Effector CD8-positive, alpha-beta T cell (primary cell): ENCODE measurements at places on chromosomes 11 and 22.

- DNase-seq, result no peak
Measured at GRCh38 chr11:100397401-100397800, 289.7 kb upstream of the ARHGAP42 start.

DNA sequence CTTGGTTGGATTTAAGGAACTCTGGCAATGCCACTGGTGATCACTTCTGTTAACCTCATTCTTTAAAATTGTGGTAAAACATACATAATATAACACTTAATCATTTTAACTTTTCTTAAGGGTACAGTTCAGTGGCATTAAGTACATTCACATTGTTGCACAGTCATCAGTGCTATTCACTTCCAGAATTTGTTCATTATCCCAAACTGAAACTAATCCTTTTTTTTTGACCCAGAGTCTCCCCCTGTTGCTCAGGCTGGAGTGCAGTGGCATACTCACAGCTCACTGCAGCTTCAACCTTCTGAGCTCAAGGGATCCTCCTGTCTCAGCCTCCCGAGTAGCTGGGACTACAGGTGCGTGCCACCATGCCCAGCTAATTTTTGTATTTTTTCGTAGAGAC is 10.6 kb downstream of the ELF5 start:
- DNase-seq, result no peak

DNA sequence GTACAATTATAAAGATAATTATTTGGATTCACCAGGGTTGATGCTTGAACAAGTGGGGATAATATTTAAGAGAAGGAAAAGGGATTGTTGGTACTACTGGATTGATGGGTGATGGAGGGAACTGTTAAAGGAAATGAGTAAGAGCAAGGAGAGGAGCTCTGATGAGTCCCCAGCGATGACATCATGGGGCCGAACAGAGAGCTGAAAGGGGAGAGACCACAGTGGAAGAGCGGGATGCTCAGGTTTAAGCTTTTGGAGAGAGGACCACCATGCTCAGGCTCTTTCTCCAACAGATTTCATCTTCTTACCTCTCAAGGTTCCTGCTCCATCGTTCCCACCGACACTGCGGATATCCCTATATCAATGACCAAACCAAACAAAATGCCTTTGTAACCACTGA is 568.7 kb downstream of the ETS1 start:
- DNase-seq, result no peak

DNA sequence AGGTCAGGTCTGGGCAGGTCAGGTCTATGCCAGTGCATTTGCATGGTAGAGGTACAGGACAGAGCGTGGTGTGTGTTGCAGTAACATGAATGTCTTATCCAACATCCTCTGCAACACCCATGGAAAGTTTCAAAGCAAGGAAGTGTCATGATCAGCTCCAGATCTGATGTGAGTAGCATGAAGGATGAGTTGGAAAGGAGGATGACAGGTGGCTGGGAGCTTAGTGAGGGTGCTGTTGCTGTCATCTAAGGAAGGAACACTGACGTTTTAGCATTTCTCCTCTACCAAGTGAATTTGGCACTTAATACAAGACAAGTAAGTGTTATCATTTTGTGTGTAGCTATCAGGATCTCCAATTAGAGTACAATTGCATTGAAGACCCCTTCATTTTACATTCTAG is 65.1 kb downstream of the GRK3 start:
- no peak for DNase-seq

DNA sequence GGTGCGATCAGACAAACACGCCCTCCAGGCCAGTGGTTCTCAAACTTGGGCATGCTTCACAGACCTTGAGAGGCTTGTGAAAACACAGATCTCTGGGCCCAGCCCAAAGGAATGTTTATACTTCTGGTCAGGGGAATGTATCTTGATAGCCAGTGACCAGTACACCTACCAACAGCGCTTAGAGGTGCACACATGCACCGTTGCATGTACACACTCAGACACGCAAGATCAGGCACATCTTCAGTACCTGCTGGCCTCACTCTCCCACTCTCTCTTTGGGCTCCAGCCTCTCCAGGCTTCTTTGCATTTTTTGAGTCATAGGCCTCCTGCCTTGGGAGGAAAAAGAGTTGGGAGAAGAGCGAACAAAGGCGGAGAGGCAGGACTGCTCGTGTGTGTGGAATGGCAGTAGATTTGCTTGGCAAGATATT is 11.7 kb upstream of the FXYD6 start:
- no peak for DNase-seq

DNA sequence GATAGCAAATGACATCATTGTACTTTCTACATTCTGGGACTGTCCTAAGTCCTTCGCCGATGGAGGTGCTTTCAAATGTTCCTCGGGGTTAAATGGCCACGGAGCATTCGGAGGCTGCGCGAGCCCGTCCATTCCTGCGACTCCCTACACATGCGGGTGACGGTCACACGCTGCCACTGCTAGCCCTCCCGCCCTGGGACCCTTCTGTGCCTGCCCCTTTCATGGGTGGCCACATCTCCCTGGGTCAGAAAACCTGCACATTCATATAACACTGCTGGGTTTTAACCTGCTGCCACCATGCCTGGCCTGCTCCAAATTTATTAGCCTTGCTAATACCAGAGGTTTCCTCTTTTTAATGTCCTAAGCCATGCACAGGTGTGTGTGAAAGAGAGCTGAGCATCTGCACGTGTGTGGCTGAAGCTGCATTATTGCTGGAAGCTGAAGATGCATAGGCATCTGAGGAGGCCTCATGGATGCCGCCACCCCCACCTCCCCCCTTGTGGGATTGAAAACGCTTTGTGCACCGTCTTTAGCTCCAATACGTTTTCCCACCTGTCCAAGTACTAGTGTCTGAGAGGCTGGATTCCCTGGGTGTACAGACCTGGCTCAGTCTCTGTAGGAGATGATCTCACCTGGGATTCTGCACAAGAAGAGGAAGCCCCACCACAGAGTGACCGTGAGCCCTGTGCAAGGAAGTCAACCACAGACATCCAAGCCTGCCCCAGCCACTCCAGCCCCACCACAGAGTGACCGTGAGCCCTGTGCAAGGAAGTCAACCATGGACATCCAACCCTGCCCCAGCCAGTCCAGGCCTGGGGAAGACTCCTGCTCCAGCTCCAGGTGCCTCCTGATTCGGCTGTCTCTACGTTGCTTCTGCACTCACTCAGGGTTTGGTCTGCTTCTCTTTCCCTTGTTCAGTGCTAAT is 626.4 kb downstream of the BRD1 start:
- no peak for DNase-seq

GRCh38 chr11:57484141-57484710 is 23.9 kb downstream of the RTN4RL2 start:
- no peak for DNase-seq

DNA sequence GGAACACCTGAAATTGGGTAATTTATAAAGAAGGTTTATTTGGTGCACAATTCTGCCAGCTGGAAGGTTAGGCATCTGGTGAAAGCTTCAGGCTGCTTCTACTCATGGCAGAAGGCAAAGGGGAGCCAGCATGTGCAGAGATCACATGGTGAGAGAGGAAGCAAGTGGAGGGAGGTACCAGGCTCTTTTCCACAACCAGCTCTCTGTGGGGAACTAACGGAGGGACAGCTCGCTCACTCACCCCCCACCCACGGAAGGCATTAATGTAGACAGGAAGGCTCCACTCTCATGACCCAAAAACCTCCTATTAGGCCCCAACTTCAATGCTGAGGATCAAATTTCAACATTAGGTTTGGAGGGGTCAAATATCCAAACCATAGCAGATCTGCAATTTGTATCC is 75.6 kb upstream of the ARHGAP32 start:
- DNase-seq, result no peak

DNA sequence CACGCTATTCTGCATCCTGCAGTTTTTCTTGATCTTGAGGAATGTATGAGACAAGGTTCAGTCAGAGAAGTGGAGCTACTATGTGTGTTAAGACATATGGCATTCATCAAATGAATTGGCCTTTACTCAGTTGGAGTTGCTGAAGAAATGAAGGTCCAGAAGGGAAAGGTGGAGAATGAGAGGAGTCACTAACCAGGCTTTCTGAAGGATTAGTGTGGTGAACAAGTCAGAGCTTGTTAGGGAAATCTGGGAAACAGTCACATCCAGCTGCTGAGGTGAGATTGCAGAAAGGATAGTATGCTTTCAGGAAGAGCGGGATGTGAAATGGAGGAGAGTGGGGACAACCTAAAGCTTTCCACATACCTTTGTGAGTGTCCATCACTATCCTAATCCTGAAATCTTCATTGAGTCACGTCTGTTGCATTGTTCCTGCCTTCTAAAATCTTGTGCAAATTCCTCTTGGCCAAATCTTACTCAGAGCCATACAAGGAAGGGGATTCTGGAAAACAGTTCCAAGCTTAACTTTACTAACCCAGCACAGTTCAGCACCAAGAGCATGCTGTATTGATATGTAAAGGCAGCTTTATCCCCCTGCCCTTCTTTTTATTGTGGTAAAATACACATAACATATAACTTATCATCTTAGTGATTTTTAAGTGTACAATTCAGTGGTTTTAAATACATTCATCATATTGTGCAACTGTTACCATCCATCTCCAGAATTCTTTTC is 11.4 kb upstream of the PITPNB start:
- DNase-seq, result no peak

DNA sequence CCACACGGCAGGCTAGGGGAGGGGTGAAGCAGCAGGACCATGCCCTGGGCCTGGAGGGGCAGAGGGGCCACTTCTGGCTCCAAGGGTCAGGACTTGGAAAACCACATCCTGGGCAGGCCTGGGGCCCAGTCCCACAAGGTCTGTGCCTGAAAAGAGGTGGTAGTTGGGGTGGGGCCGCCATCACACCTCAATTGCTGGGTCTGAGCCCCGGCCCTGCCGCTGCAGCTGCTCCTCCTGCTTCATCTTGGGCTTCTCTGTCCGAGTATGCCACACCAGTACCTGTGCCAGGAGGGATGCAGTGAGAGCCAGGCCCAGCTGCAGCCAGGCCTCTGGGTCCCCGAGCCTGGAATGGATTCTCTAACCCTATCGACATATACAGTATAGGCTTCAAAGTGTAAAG is 2.5 kb downstream of the ROM1 start:
- no peak for DNase-seq

DNA sequence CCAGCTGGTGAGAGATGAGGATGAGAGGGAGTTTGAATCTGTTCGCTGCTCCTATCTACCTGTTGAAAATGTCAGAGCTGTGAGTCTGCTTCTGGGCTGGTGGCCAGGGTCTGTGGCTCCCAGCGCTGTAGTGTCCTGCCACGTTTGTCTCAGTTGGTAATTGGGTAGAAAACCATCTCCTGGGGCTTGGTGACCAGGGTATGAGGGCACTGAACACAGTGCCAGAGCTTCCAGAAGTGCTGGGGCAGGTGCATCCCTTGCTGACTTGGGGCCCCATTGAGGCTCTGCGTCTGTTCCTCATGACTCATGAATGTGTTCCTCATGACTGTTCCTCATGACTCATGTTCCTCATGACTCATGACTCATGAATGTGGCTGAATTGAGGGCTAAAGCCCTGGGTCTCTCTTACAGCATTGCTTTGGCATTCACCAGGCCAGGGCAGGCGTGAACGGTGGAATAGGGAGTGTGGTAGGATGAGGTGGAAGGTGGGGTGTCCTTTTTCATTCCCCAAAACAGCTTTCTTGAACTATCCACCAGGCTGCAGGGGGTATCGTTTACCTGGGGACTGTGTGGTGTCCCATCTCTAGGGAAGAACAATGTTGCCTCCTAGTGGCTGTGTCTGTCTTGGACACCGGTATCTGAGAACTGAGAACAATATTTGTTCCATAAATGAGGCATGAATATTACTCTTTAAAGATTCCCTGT is 139.5 kb downstream of the COMMD9 start:
- DNase-seq, result no peak

GRCh38 chr22:50363166-50363802 is 20.2 kb downstream of the PPP6R2 start:
- DNase-seq, result no peak

- DNase-seq, result no peak
Measured at GRCh38 chr22:20424932-20425565, 12.6 kb downstream of the SCARF2 start.

- DNase-seq, result no peak
Measured at GRCh38 chr11:12564012-12564411, 110.2 kb upstream of the TEAD1 start.

GRCh38 chr11:27721264-27722116 is 21.2 kb upstream of the BDNF start:
- DNase-seq, result no peak

- no peak for DNase-seq
Measured at GRCh38 chr11:10538924-10539323, 2.1 kb downstream of the RNF141 start.

- DNase-seq, result no peak
Measured at GRCh38 chr11:102603091-102603490, 22.0 kb downstream of the MMP20 start.

GRCh38 chr22:42889304-42889703 is 32.2 kb upstream of the ARFGAP3 start:
- no peak for DNase-seq

GRCh38 chr11:102187416-102188151 is 77.3 kb downstream of the YAP1 start:
- no peak for DNase-seq

DNA sequence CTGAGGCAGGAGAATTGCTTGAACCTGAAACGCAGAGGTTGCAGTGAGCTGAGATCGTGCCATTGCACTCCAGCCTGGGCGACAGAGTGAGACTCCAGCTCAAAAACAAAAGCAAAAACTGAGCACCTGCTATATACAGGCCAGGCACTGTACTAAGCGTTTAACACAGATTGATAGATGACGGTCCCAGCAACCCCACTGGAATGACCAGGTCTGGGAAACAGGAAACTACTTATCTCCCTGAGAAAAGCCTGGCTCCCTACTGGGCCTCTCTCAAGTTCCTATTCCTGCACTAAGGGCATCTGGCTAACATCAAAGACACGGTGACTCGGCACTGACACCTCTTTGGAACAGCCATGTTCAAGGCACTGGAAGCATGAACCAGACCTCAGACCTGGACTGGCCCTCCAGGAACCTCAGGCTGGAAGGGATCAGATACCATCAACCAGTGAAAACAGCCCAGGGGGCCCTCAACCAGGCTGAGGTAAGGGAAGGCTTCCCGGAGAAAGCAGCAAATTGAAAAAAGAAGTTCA is 16.6 kb downstream of the ARAP1 start:
- no peak for DNase-seq

GRCh38 chr11:113593698-113594308 is 112.3 kb downstream of the TMPRSS5 start:
- no peak for DNase-seq

DNA sequence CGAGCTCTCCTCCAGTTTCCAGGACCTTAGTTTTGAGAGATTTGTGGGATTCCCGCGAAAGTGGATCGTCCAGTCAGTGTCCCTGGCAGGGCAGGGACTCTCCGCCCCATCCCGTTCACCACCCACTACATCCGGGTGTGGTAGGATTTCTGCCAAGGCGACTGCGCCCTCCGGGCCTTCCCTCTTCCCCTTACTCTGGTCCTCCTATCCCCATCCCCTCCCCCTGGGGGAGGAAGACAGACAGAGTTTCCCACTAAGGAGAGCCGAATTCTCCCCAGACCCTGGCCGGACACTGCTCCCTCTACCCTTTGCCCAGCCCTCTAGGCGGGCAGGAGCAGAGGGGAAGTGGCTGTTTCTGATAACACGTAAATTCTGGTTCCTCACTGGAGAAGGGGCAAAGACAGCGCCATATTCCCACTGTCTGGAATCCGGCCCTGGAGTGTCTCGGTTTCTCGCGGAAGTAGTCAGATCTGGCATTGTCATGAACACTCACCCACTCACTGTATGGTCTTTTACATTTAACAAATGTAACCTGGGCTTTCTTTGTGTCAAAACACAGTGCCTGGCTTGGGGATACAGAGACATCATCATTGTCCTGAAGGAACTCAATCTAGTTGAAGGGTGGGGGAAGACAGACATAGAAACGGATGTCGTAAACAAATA is 1.1 kb upstream of the NECTIN1 start:
- no peak for DNase-seq

- DNase-seq, result no peak
Measured at GRCh38 chr11:100105255-100105981, 581.7 kb upstream of the ARHGAP42 start.

GRCh38 chr11:5129457-5129877 is 8.7 kb downstream of the OR52A5 start:
- DNase-seq, result no peak
